ENCODE measurements at places on chromosomes 2 and 18. TPM values are rescaled to one million over a fixed set of nuclear protein-coding genes. Genes with fewer than 3 reads are reported as not detected.

The TRIM54 gene
- not detected for total RNA-seq

The LRATD1 gene
- total RNA-seq: not detected

The PIEZO2 gene
- not detected for total RNA-seq

The CRYBA2 gene
- total RNA-seq: not detected

The LOXHD1 gene
- not detected for total RNA-seq

The ARPC2 gene
- total RNA-seq: 477 TPM

The TMEM37 gene
- 0.37 TPM for total RNA-seq

The MYO3B gene
- not detected for total RNA-seq

The FAP gene
- not detected for total RNA-seq

The TUBB8B gene
- total RNA-seq: not detected

The CKAP2L gene
- total RNA-seq: not detected

The TMEM247 gene
- not detected for total RNA-seq

The CTLA4 gene
- total RNA-seq: 21.6 TPM

The TAF4B gene
- total RNA-seq: 12.0 TPM

The GAL3ST2 gene
- not detected for total RNA-seq

The MOGAT1 gene
- not detected for total RNA-seq

The B3GNT7 gene
- total RNA-seq: 1.5 TPM

The CRIM1 gene
- total RNA-seq: 0.92 TPM

The FTCDNL1 gene
- 1.4 TPM for total RNA-seq

The YWHAQ gene
- 83.3 TPM for total RNA-seq

The SERPINB11 gene
- total RNA-seq: not detected

The RASGRP3 gene
- 1.4 TPM for total RNA-seq

The SDC1 gene
- total RNA-seq: not detected

The HNMT gene
- not detected for total RNA-seq

The FBXO41 gene
- 13.2 TPM for total RNA-seq

The ETAA1 gene
- total RNA-seq: 6.6 TPM

The COBLL1 gene
- total RNA-seq: 0.27 TPM

The PSMA8 gene
- 0.70 TPM for total RNA-seq

The DSG4 gene
- not detected for total RNA-seq

Data from naive thymus-derived CD4-positive, alpha-beta T cell (primary cell).